ENCODE measurements at places on chromosomes 1 and 21.
A peak's percentile ranks its signal among the peaks of the same experiment; 100 is the strongest.

DNA sequence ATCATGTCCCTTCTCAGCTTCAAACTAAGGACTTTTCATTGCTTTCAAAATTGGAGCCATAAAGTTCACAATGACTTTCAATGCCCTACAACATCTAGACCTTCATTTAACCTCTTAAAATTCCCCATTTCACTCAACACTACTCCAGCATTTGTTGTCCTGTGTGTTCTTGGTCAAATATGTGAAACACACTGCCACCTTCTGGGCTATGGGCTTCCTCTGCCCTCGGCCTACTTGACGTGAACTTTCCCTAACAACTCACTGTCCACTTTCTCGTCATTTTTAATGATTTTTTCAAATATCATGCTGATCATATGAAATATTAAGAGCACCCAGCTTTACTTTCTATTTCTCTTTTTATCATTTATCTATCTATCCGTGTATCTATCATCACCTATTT, 2018.4 kb downstream of the NCAM2 start:
- no peak for DNase-seq

DNA sequence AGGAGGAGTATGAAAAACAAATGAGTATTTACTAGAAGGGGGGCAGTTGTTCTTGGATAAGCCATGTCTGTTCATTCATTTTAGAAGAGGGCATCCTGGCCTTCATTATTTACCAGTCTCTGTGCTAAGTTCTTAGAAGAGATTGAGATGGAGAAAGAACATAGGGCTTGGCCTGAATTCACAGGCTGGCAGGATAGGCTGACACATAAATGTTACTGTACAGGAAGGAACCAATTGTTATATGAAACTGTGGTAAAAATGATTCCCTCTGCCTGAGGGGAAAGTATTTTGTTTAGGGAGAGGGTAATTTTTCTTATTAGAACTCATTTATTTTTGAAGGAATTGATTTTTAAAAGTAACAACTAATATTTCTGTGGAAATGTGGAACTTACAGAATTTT, 99.5 kb downstream of the MAN1A2 start:
- no peak for DNase-seq

DNA sequence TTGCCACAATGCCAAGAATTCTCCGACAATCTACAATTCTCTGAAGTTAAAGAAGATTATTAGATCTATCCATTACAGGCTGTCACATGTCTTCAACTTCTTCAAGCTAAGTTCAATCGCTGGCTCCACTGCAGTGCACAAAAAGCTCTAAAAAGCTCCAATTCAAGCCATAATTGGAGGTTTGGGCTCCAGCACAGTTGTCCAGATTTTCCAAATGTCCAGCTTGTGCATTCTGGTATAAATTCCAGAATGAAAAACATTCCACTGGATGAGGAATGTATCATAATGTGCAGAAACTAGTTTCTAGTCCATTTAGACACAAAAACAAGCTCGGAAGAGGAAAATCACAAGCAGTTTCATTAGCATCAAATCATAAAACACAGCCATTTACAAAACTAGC, 138.6 kb downstream of the NRIP1 start:
- DNase-seq: no peak

GRCh38 chr1:160371756-160372155, 4.9 kb downstream of the NHLH1 start:
- no peak for DNase-seq

GRCh38 chr21:45170987-45171386, 96.6 kb downstream of the ADARB1 start:
- DNase-seq: no peak

- peak; percentile 78 for DNase-seq
Measured at GRCh38 chr1:153494976-153495535, 34.6 kb upstream of the S100A7 start.

DNA sequence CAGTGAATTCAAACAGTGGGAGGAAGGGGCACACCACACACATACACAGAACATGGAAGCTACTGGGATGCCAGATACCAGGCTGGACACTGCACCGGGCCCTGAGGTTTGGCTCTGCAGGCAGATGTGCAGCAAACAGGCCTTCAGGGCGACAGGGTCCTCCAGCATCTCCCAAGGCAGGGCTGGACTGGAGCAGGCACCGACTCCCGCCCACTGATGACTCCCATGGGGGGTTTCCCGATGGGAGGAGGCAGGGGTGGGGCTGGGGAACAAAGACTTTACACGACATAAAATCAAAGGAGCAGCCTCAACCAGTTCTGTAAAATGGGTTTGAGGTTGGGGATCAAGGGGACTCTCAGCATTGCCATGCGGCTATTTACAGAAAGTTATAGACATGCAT, 118.1 kb downstream of the SYT2 start:
- no peak for DNase-seq

GRCh38 chr1:36224537-36225282, 467 bp downstream of the THRAP3 start:
- DNase-seq: no peak

DNA sequence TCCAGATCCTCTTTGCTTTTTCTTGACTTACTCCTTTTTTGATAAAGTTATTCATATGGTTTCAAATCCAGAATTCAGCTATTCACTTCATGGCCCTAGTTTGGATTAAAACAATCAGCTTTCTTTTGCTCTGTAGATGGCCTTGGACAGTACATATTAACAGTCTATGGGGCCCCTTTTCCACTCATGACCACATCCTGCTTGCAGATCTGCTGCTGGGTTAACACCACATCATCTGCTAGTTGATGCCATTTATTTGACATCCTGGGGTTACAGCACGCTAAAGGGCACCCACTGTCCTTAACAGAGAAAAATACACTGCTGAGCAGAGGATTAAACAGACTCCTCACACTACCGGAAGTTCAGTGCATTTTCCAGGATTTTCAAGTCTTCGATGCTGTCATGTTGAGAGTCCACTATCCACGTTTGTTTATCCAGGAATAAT, 941 bp upstream of the IFI16 start:
- peak; percentile 30 for DNase-seq

- no peak for DNase-seq
Measured at GRCh38 chr1:205186191-205186590, 25.3 kb downstream of the DSTYK start.

GRCh38 chr1:71548398-71548890, 467.6 kb upstream of the ZRANB2 start:
- no peak for DNase-seq

- no peak for DNase-seq
Measured at GRCh38 chr1:208885650-208886049, 641.5 kb upstream of the PLXNA2 start.

DNA sequence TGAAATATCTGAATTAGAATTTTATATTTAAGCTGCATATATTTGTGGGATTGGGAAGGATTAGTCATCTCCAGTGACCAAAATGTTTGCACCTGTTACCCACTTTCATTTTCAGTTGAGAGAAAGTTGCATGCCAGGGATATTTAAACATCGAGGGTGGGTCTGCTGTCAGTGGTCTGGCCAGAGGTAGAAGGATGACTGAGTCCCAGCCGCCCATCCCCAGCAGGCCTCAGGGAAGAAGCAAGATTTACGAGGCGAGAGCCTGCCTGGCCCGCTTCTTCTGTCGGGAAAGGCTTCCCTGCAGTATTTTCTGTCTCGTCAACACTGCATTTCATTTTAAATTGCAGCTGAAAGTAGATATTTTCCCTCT, 1.4 kb upstream of the MAN1C1 start:
- no peak for DNase-seq

DNA sequence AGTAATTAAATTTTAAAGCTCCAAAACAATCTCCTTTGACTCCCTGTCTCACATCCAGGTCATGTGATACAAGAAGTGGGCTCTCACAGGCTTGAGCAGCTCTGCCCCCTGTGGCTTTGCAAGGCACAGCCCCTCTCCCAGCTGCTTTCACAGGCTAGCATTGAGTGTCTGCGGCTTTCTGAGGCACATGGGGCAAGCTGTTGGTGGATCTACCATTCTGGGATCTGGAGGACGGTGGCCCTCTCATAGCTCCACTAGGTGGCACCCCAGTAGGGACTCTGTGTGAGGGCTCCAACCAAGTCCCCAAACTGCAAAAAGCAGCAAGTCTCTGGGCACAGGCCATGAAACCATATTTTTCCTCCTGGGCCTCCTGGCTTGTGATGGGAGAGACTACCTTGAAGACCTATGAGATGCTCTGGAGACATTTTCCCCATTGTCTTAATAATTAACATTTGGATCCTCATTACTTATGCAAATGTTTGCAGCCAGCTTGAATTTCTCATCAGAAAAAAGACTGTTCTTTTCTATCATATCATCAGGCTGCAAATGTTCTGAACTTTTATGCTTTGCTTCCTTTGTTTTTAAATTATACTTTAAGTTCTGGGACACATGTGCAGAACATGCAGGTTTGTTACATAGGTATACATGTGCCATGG, 554.1 kb upstream of the OLFM3 start:
- DNase-seq: no peak

- DNase-seq: no peak
Measured at GRCh38 chr1:159839116-159839849, 12.6 kb downstream of the SLAMF8 start.

DNA sequence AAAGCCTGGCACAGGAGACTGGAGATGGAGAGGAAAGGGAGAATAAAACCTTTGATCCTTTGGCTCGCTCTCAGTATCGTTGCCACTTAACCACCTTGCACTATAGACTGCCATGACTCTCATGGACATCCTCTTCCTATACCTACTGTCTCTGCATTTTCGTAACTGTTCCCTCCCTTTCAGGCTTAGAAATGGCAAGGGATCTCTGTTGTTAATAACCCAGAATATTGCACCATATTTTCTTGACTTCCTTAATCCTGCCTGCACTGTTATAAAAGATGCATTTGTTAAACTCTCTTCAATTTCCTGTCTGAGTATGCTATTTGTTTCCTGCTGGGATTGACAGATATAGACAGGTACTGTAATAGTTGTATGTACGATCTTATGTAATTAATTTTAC, 38.6 kb downstream of the CYYR1 start:
- DNase-seq: no peak

DNA sequence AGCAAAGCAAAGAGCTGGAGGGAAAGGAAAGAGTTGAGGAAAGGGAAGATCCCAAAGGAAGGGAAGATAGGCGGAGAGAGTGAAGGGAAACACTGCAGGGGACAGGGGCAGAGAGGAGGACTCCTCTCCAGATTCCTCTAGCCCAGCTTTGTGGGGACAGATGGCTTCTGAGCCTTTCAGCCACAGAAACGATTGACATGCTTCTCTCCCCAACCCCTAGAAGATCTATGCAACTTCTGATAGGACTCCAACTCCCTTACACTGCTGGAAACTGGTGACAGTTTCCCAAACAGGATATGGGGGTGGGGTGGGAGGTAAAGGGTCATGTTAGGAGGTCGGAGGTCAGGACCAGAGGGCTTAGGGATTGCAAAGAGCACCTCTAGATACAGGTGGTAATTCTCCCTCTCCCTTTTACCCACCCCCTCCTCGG, 6.5 kb downstream of the MEX3A start:
- no peak for DNase-seq

GRCh38 chr1:164772635-164773034, 213.7 kb downstream of the PBX1 start:
- no peak for DNase-seq

DNA sequence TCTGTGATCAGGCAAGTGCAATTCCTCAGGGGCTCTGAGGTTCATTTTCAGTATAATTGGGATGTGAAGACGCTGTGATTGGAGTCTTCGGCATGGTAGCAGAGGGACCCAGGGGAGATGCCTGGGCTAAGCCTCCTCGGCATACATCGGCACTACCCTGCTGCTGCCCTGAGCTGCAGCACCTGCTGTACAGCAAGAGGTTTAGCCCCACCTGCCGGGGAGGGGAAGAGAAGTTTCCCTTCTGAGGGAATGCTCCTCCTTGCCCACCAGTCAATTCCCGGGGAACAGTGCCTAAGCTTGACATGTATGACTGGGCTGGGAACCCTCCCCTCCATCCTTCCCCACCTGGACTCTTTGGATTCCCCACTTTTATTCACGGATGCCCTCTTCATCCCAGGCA, 24.9 kb downstream of the CNIH3 start:
- DNase-seq: no peak

- no peak for DNase-seq
Measured at GRCh38 chr1:27148591-27148990, 6.3 kb downstream of the SLC9A1 start.

- DNase-seq: no peak
Measured at GRCh38 chr1:5381491-5381890, 610.7 kb downstream of the NPHP4 start.

DNA sequence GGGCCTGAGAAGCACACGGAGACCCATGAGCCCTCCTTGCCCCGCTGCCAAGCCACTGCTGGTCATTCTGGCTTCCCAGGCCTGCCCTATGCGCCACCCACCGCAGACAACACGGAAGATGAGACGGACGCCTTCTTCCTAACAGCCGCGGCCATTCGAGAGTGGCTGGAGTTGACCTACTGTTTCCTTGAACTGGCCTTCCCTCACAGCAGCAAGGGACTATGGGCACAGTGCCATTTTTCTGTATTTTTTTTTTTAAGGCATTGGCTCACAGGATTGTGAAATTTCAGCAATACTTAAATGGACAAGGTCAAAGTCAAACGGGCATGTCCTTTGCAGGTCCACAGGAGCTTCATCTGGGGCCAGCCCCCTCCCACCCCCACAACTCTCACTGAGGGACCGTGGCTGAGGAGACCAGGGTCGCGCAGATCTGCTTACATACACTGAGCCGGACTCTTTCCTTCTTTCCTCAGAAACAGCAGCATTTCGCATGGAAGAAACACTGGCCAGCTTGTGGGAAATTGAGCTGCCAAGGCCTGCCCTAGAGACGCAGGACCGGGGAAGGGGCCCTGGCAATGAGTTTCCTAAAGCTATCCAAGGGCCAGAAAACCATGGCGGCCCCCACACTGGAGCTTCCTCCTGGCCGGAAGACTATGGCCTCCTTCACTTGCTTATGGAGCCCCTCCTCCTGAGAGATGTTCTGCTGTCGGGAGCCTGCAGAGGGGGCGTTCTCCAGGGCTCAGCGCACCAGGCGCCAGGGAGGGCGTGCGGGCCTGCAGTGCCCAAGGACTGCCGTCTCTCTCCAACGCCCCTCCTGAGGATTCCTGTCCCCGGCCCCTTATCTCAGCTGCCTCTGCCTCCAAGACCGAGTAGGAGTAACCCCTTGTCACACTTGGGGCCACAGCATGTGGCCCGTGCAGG, 98.9 kb downstream of the PGBD5 start:
- no peak for DNase-seq

DNA sequence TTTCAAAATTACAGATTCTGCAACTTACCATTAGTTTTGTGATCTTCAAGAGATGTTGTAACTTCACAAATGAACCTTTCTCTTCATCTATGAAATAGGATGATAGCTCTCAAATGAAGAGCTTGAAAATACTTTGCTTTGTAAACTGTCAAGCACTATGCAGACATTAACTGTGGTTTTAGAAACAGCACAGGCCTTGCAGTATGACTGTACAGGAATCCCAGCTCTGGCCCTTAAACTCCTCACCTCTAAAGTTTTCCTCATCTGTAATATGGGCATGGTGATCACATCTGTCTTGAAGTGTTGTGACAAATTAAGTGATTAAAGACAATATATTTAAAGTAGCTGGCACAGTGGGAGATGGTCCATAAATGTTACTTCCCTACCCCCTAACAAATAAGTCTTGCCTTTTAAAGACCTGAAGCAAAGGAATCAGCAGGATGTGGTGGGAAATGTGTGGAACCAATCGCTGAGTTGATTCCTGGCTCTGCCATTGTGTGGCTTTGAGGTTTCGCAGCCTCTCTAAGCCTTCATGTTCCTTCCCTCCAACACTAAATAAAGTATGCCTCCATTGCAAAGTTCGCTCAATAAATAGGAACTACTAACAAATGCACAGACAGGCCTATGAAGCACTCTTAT, 5.5 kb upstream of the PTP4A2 start:
- no peak for DNase-seq

- no peak for DNase-seq
Measured at GRCh38 chr1:39754026-39754570, 15.4 kb downstream of the PPIE start.

GRCh38 chr1:234219711-234220110, 153.5 kb upstream of the COA6 start:
- DNase-seq: no peak
